HuH-7.5 (cell line): ENCODE measurements at places on chromosomes 6 and 20.

GRCh38 chr6:516213-516612 lies 124.7 kb downstream of the IRF4 start:
- no peak for DNase-seq

- DNase-seq = no peak
These were observed 9.0 kb downstream of the LRP11 start for GRCh38 chr6:149855040-149855654.

DNA sequence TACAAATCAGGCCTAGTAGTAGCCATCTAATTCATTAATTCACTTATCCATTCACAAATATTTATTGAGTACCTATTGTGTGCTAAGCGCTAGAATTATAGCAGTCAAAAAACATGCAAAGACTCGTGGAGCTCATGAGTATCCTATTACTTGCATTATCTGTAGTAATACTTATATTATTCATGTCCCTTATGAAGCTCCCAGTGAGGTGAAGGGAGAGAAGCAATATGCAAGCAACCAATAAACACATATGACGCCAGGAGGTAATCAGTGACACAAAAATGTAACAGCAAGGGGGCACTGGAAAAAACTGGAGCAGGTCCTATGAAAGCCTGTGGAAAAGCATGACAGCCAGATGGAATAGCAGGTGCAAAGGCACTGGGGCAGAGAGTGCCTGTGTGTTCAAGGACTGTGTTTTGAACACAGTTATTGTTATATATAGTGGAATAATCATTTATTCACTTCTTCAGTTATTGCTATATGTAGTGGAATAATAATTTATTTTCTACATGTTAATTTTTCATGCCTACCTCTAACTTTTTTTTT lies 109.5 kb downstream of the KIF13A start:
- DNase-seq = no peak

- no peak for DNase-seq
These were observed 42.6 kb downstream of the KCNS1 start for GRCh38 chr20:45058168-45058850.

DNA sequence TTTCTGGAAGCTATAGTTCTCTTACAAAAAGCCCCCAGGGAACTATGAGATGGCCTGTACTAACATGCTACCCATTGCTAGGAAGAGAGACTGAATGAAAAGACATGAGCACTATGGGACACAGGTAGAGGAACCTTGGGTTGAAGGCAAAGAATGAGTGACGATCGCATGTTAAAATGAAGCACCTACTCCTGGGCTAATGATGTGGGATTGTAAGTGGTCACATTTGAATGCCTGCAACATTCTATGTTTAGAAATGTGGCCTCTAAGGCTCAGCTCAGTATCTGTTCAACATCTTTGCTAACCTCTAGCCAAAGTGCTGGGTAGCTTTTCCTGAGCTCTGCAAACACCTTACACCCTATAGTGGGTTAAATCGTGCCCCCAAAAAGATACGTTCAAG lies 5.2 kb upstream of the ZC3H12D start:
- DNase-seq = no peak

DNA sequence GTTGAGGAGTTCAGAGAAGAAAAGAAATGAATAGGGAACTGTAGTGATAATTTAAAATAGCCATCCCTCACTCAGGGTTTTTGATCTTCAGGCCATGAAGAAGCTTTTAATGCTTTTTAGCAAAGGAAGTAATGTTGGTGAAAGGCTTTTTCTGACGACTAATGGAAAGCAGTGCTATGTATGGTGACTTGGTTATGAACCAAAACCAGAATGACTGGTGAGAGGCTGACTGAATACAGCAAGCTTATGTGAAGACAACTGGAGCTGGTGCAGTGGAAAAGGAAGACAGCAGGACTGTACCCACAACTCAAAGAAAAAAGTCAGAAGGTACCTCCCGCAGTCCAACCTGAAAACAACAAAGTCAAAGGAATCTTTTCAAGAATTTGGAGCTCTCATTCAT lies 118.8 kb downstream of the PRDM1 start:
- no peak for DNase-seq

DNA sequence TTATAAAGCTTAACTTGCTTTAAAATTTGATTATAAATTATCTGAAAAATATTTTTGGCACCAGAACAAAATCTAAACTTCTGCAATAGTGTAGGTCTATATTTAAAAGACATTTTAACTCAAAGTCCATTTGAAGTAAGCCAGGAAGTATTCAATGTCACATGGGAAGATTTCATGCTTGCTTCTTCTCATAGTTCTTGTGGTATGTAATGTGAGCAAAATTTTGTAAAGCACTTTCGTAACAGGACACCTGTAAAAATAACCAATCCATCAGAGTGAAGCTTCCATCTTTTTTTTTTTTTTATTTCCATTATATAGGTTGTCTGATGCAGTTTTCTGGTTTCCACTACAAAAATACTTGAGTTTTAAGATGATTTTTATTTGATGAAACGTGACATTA lies 386.1 kb downstream of the LAMA2 start:
- DNase-seq = no peak

- no peak for DNase-seq
These were observed 142.0 kb upstream of the PMEPA1 start for GRCh38 chr20:57851796-57852195.
